Activated CD4-positive, alpha-beta T cell treated with anti-CD3 and anti-CD28 coated beads, Interleukin-10, Interleukin-2, amounts not matched to agents 100 ng/mL and 50 ng/mL, durations not matched to agents 16 hours and 8 hours (primary cell): ENCODE measurements at places on chromosomes 5 and 9.
A peak's percentile ranks its signal among the peaks of the same experiment; 100 is the strongest.

GRCh38 chr5:88734983-88735382 lies 148.0 kb downstream of the MEF2C start:
- no peak for DNase-seq

GRCh38 chr9:113621309-113621791 lies 157.8 kb downstream of the RGS3 start:
- DNase-seq: no peak

- DNase-seq: no peak
Measured at GRCh38 chr5:116372931-116373597, 201.6 kb downstream of the SEMA6A start.

DNA sequence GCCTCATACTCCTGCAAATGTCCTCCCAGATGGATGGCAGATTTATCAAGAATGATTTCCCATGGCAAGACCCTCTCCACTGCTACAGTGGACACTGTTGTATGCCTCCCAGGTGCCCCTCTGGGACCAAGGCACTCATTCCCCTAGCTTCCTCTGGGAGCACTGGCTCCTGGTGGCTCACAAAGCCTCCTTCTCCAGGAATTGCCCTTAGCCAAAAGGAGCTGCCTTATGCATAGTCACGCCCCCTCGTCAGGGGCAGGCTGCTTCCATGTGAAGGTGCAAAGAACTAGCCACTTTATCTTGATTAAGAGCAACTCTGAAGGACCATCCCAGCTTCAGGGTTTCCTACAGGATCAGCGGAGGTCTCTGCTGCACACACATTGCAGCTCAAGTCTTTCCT lies 358.1 kb downstream of the CDK5RAP2 start:
- no peak for DNase-seq

GRCh38 chr5:161385027-161385426 lies 161.5 kb downstream of the GABRB2 start:
- no peak for DNase-seq

- no peak for DNase-seq
Measured at GRCh38 chr9:121650217-121651007, 1.0 kb upstream of the DAB2IP start.

DNA sequence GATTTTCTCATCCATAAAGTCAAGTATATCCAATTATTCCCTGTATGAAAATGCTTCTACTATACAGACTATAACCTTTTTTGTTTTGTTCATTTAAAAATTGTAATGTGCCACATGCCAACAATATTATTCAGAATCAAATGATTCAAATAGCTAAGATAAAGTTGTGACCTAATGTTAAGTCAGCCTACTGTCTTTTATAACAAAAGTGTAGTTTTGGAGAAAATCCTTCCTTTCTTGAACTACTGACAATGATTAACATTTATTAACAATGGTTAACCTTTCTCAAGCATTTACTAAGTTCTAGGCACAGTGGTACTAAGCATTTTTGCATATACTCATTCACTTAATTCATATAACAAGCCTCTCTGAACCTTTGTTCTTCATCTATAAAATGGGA lies 25.0 kb downstream of the CSF2 start:
- no peak for DNase-seq

- no peak for DNase-seq
Measured at GRCh38 chr5:73853091-73853490, 227.1 kb downstream of the ARHGEF28 start.

DNA sequence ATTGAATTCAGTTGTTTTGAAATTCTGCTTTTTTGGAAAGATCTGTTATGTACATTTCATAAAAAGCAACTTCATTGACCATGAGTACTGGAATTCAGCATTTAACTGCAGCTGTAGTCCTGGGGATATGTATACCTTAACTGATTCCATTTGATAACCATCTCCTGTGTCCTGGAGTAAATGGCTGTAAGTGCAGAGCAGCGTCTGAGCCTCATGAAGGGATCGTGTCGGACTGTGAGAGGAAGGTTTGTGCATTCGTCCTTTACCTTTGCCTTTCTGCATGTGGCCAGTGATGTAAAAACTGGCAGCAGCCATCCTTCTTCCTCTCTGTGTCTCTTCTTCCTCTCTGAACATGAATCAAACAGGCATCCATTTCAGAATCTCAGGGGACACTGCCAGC lies 287.2 kb downstream of the FANCC start:
- DNase-seq: no peak

- no peak for DNase-seq
Measured at GRCh38 chr9:87128844-87129493, 181.7 kb upstream of the GAS1 start.

- DNase-seq: no peak
Measured at GRCh38 chr9:133250741-133251170, 24.2 kb downstream of the ABO start.

DNA sequence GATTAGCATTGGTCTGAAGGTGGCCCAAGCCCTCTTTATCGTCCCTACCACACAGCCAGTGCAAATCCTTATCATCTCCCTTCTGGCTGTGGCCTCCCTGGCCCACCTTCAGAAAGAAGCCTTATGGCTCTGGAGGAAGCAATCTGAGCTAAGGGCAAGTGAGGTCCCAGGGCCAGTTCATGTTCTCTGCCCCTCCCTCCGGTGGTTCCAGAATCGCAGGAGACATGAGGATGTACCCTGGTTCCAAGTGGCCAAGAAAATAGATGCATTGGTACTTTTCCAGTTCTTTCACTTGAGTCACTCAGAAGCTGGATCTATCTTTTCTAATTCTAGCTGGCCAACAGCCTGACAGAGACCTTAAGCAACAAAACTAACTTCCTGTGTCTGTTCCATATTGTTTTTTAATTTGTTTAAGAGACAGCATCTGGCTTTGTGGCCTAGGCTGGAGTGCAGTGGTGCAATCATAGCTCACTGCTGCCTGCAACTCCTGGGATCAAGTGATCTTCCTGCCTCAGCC lies 60.7 kb downstream of the LHFPL2 start:
- DNase-seq: no peak

DNA sequence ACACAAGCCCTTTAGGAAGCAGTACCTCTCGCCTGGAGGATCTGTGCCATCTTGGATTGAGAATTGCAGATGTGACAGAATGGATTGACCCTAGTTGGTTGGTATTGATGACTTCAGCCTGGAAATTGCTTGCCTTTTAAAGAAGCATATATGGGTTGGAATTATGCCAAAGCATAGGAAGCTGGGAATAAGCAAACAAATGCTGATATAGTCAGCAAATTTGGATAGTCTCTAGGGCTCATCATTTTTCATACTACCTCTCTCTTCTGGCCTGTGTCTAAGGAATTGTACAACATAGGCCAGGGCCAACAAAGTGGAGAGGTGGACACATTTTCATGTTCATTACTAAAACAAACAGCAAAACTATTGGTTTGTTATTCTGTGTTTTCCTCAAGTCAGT lies 13.2 kb downstream of the TRIM32 start:
- DNase-seq: no peak

GRCh38 chr5:17132444-17133083 lies 84.9 kb upstream of the BASP1 start:
- peak; percentile 22 for DNase-seq

DNA sequence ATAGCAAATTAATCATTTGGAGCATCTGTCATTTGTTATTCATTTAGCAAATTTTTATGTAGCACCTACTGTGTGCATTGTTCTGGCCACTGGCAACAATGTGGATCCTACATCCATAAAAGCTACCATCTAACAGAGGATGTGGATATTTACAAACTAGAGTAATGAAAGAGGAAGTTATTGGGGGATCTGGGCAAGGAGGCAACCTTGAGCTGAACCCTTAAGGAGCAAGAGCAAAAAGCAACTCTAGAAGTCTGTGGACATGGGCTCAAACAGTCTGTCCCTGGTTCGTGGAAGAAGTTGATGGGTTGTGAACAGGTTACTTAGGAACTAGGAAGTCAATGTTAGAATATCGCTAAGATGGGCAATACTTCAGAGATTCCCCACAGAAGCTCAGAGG lies 259.9 kb downstream of the SYK start:
- no peak for DNase-seq

DNA sequence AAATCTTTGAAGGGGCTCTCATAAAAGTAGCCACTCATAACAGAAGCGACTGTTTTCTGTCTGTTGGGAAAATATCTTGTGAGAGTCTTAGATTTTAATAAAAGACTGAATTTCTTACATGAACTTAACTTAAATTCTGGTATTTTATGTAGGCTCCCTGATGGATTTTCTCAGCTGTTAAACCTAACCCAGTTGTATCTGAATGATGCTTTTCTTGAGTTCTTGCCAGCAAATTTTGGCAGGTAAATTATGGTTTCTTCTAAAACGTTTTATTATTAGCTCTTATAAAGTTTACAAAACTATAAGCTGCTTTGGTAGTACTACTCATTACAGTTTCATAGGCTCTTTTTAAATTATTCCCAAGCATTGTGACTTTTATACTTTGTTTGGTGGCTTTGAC lies 87.0 kb downstream of the ERBIN start:
- no peak for DNase-seq

DNA sequence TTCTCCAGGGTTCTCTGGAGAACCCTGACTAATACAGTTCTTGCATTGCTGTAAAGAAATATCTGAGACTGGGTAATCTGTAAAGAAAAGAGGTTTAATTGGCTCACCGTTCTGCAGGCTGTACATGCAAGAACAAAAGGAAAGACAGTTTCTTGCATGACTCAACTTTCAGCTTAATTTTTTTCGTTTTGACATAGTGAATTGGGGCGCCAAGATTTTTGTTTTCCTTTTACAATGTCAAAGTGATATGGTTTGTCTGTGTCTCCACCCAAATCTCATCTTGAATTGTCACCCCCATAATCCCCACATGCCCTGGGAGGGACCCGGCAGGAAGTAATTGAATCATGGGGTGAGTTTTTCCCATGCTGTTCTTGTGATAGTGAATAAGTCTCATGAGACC lies 11.8 kb upstream of the CRHBP start:
- DNase-seq: peak; percentile 45

DNA sequence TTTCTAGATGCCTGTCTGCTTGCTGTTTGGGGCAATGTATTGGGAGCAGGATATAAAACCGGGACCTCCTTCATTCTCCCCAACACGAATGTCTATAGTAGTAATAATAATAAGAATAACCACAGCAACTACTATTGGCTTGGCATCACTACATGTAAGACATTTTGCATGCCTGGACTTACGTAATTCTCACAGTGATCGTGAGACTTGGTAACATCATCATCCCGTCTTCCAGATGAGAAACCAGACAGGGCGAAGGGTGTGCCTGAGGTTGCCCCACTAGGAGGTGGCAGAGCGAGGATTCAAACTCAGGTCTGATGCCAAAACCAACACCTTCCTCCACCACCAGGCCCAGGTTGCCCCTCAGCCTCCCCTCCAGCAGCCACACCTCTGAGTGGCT lies 185.1 kb downstream of the RGS3 start:
- DNase-seq: no peak

DNA sequence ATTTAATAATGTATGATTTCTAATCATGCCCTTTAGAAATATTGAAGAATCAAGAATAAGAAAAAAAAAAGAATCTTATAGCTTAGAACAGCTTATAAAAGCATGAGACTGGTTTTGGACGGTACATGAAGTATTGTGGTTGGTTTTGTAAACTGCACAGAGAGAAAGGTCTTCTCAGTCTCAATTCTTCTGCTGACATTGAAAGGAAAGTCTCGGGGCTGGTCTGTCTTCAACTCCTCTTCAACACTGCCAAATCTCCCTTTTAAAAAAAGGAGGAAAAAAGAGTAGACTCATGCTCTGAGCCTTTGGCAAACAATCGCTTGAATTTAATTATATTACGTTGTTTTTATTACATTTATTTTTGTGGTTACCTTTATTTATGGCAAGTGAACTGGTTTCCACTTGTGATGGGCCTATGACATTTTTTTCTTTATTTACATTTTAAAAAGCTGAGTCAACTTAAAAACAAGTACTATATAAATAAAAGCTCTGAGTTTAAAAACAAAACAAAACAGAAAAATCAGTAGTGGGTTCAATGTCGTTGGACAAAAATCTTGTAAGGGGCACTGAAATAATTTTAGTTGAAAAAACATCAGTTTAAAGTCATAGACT lies 32.8 kb upstream of the EBF1 start:
- no peak for DNase-seq

DNA sequence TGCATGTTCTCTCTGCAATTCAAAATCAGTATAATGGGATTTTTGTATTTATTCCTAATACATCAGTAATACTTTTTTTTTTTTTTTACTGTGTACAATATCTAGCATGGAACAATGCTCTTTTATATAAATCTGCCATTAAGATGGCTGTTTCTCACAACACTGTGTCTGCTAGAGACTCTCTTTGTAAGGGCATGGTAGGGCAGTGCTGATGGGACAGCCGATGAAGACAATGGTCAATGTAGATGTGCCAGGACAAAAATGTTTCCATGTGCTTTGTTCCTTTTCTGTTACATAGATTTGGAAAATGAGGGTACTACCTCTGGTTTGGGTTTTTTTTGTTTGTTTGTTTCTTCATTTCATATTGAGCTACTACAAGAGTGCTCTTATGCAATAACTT lies 95.3 kb upstream of the ITGA2 start:
- no peak for DNase-seq

DNA sequence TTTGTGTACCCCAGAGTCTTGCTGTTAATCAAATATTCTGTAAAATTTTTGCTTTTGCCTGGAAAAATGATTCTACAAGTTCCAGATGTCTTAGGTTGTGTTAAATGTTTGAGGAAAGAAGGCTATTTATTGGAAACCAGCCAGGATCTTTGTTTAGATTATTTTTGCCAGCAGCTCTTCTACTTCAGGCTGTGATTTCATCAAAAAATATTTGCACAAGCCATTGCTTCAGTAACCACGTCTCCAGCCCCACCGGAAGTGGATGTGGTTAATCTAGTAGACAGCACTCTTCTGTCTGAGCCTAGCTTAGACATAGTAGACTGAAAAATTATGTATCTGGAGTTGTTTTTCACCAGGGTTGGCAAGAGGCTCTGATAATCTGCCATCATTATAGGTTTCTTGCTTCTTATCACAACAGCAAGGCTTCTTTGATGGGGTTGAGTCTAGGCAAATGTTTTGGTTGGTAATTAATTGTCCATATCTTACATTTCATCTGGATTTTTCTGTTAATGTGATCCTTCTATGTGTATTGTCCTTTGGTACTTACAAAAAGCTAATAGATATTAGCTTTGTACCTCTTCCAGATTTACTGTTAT lies 17.1 kb downstream of the KCTD16 start:
- peak; percentile 86 for DNase-seq

DNA sequence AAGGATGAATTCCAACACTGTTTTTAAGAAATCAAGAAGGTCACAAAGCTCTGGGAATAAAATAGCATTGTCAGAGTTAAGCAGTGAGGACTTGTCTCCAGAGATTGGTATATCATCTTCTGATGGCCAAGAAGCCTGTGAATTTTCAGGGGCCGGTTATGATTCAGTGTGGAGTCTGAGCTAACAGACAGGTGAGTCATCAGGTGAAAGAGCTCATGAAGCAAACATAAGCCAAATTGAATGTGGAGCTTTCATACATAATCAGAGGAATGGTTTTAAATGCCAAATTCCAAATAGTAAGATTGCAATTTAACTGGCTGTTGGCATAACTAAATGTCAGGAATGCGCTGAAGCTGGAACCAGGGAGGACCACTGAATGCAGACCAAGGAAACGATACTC lies 494.2 kb downstream of the MTRR start:
- no peak for DNase-seq

- no peak for DNase-seq
Measured at GRCh38 chr9:113564498-113565237, 101.1 kb downstream of the RGS3 start.

- DNase-seq: no peak
Measured at GRCh38 chr5:80052464-80052863, 17.3 kb downstream of the THBS4 start.
